Stimulated activated CD4-positive, alpha-beta T cell treated with anti-CD3 and anti-CD28 coated beads, Interleukin-4, amount 100 ng/mL, for 48 hours (primary cell): ENCODE measurements at places on chromosomes 13 and 19.

- no peak for DNase-seq
Observed at GRCh38 chr19:33340991-33341390, 32.5 kb upstream of the CEBPG start.

- no peak for DNase-seq
Observed at GRCh38 chr13:111883571-111884343, 183.2 kb upstream of the SOX1 start.

- no peak for DNase-seq
Observed at GRCh38 chr13:46211116-46211482, 629 bp upstream of the LRRC63 start.

GRCh38 chr19:11451327-11451870 is 16.0 kb downstream of the PRKCSH start:
- DNase-seq: no peak

GRCh38 chr19:47521473-47522180 is 6.8 kb upstream of the NAPA start:
- DNase-seq: no peak

DNA sequence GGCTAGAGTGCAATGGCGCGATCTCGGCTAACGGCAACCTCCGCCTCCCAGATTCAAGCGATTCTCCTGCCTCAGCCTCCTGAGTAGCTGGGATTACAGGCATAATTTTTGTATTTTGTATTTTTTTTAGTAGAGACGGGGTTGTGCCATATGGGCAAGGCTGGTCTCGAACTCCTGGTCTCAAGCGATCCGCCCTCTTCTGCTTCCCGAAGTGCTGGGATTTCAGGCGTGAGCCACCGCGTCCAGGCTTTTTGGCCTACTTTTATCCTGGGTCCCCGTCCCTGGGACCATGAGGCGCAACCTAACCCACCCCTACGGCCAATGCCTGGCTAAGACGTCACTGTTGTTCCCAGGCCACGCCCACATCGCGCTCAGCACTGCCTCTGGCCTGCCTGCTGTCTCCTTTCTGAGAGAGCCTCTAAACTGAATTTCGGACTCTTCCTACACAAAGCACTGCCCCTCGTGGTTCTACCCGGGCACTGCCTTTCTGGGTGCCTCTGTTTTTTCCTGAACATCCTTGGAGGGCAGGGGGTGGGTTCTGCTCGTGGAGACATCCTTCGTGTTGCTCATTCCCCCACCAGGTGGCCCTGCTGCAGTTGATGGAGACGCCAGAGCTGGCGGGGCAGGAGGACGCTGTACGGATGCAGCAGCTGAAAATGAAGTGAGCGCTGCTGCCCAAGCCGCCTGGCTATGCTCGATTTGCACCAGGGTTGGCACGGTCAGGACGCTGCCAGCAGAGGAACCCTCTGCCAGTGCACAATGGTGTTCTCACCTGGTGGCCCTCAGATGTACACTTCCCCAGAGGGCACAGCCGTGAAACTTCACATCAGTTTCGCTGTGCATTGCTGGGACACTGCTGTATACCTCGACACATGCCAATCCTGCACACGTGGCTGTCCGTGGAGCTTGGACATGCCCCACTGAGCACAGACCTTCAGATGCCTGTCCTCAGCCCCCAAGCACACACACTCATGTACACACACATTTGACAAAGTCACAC is 2.0 kb downstream of the REX1BD start:
- no peak for DNase-seq

DNA sequence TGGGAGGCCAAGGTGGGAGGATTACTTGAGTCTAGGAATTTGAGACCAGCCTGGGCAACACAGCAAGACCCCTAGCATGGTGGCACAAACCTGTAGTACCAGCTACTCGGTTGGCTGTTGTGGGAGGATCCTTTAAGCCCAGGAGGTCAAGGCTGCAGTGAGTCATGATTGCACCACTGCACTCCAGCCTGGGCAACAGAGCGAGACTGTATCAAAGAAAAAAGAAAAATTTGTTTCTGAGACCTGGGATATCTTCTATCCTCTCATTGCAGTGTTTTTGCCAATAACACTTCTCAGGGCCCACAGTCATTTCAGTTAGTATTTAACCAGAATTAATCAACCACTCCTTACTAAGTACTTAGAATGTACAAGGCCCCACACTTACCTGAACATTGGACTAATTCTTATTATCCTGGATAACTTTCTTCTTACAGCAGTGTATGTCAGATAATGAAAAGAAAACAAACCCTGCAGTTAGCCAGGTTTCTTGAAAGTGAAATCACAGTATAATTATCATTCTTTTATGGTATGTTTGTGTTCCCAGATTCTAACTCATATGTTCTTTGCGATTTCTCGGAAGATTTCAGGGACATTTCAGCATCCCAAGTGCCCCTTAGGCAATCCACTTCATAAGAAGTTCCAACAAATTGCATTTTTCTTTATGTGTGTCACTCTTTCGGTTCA is 75.6 kb upstream of the KLF5 start:
- no peak for DNase-seq

- DNase-seq: no peak
Observed at GRCh38 chr13:52862358-52863206, 14.1 kb upstream of the PCDH8 start.

DNA sequence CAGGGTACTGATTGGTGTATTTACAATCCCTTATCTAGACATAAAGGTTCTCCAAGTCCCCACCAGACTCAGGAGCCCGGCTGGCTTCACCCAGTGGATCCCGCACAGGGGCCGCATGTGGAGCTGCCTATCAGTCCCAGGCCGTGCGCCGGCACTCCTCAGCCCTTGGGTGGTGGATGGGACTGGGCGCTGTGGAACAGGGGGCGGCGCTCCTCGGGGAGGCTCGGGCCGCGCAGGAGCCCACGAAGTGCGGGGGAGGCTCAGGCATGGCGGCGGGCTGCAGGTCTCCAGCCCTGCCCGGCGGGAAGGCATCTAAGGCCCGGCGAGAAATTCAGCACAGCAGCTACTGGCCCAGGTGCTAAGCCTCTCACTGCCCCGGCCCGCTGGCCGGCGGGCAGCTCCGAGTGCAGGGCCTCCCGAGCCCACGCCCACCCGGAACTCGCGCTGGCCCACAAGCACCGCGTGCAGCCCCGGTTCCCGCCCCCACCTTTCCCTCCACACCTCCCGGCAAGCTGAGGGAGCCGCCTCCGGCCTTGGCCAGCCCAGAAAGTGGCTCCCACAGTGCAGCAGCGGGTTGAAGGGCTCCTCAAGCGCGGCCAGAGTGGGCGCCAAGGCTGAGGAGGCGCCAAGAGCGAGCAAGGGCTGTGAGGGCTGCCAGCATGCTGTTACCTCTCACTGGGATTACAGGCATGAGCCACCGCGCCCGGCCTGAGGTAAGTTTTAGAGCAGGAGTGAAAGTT is 60.0 kb upstream of the SCEL start:
- DNase-seq: no peak

DNA sequence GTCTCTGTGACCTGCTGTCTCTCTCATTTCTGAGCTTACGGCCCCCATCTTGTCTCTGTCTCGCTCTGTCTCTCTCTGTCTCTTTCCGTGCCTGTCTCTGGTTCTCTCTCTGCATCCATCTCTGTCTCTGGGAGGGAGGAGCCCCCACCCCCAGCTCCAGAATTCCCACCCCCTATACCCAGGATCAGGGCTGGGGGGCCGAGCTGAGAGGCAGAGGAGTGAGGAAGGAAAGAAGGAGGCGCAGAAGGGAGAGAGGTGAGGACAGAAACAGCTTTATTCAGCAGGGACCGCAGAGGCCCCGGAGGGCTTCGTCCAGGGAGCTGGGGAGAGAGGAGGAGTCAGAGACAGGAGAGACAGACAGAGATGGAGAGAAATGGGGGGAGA is 14.0 kb downstream of the JOSD2 start:
- DNase-seq: no peak

GRCh38 chr13:46296921-46297320 is 85.2 kb downstream of the LRRC63 start:
- no peak for DNase-seq

DNA sequence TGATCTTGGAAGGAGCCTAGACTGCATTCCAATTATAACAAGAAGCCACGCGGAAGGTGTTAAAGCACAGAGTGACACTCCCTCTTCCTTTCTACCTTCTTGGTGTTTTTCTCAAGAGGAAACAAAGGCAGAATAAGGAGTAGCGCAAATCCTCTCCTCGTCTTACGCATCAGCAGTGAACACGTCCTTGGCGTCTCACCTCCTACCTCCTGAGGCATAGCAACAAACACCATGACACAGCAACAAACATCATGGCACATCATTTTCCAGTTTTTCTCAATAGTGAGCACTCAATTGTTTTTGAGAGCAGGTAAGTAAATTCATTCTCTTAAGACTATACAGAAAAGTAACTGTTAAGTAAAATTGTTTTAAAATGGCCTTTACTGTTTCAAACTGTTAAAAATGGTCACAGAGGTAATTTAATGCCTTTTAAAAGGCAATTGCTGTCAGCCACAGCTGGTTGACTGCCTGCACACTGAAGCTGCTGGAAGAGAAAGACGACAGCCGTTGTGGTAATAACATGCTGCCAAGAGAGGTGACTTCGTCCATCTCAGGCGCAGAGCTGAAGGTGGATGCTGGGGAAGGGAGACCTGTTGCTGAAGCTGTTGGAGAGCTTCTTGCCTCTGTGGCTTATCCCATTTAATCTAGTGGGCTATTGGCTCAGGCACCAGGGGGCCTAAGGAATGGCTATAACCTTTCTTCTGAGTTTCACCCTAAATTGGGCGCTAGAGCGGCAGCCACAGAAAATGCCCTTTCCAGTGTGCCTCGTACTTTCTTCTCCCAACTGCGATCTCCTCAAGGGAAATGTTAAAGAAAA is 703.7 kb downstream of the UQCRFS1 start:
- no peak for DNase-seq

DNA sequence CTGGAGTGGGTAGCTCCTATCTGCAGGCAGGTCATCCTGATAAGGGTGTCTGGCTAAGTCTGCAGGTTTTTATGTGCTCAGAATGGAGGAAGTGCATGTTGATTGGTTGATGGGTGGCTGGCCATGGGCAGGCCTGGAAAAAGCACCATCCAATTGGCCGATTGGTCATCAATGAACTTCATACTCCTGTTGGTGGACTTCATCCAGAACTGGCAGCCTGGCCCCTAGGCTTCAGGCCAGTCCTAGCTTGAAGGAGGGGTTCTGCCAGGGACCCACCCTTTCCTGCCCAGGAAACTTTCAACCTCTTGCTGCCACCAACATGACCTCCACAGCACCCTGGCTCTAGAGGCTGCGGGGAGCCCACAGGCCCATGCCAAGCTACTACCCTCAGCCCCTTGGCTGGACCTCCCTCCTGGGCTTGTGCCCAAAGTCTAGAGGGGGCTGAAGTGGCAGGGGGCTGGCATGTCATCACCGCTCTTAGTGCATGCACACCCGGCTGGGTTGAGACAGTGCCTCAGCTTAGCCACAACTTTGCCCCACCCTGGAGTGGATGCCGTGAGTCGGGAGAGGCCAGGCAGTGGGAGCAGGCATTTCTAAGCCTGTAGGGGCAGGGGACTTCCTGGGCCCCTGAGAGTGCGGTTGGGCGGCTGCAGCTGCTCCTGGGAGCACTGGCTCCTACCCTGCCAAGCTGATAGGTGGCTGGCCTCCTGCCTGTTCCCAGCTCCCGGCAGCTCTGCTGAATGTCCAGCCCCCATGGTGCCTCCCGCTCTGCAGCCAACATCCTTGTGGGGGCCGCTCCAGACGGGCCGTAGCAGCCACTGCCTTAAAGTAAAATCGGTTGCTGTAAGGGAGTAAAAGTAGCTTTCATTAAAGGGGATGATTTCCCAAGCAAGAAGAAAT is 13.2 kb downstream of the DNAJC15 start:
- DNase-seq: no peak

GRCh38 chr13:65593298-65593874 is 1636.8 kb downstream of the PCDH9 start:
- DNase-seq: no peak
